Left colon (tissue), 2 donors: ENCODE measurements at places on chromosomes 12 and 14.

- no peak for DNase-seq
Observed at GRCh38 chr12:17334784-17335183, 728.8 kb upstream of the LMO3 start.

- DNase-seq = no peak
Observed at GRCh38 chr14:32934073-32934880, 4.4 kb upstream of the NPAS3 start.

GRCh38 chr12:58206876-58207275 lies 265.5 kb downstream of the ATP23 start:
- DNase-seq = no peak

- no peak for DNase-seq
Observed at GRCh38 chr12:123114304-123115083, 36.4 kb downstream of the PITPNM2 start.

- no peak for DNase-seq
Observed at GRCh38 chr12:95380997-95381786, 92.8 kb upstream of the METAP2 start.

DNA sequence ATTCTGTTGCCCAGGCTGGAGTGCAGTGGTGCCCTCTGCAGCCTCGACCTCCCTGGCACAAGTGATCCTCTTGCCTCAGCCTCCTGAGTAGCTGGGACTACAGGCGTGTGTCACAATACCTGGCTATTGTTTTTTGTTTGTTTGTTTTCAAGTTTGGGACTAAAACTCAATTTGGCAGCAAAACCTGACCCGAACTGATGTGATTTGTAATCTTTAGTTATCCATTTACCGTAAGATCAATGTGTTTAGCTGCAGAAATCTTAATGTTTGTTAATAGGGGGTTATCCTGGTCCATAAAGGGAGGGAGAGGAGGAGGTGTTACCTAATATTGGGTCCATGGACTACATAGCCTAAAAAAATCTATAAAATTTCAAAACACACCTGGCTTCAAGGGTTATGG lies 738 bp upstream of the C1S start:
- no peak for DNase-seq
